ENCODE measurements at places on chromosomes 6 and 20.

DNA sequence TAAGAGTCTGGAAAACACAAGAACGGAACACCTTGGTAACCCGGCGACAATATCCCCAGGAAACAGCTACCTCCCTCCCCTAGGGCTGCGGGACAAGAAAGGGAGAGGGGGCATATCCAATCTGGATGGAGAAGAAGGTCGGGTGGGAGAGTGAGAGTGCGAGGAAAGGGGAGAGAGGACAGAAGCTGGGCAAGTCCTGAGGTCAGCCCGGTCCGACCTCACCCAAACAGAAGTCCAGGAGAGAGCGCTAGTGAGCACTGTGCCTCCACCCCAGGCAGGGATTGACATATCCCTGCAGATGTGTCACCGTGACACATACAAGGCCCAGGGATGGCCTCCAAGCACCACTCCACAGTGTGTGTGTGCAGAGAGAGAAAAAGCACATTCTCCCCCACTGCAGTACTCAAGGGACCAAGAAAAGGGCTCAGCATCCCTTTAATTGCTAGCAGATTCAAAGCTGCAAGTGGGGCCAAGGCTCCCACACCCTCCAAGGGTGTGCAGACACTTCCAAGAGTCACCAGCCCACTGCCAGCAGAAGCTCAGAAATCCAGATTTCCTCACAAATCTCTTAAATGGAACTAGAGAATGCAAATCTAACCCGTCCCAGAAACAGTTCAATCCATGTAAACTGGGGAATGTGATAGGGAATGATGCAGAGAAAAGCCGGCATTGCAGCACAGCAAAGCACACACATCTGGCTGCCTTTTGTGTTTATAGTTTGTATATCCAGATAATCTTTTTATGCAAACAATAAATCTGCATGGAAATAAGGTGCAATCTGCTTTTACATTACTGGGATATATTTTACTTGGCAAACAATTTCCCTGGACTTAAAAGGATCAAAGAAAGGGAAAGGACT, 3.1 kb downstream of the PXDC1 start:
- DNase-seq: no peak

DNA sequence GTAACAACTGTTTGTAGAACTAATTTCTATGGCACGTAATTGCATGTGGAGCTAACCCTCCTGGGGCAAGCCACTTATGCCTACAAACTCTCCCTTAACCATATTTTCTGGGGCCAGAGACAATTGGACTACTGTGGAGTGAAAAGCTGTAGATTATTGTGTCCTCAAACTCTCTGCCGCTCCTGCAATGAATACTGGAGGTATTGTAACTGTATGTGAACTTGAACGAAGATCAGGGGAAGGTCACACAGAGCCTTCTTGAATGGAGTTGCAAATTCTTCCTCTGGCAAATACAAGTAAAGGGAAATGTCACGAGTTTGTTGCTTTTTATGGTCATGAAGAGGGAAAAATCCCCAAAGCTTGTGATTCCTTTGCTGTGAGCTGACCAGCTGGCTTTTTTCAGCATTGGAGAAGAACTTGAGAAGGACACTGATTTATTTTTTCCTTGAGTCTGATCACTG, 18.2 kb downstream of the AKAP12 start:
- DNase-seq: peak; percentile 50

DNA sequence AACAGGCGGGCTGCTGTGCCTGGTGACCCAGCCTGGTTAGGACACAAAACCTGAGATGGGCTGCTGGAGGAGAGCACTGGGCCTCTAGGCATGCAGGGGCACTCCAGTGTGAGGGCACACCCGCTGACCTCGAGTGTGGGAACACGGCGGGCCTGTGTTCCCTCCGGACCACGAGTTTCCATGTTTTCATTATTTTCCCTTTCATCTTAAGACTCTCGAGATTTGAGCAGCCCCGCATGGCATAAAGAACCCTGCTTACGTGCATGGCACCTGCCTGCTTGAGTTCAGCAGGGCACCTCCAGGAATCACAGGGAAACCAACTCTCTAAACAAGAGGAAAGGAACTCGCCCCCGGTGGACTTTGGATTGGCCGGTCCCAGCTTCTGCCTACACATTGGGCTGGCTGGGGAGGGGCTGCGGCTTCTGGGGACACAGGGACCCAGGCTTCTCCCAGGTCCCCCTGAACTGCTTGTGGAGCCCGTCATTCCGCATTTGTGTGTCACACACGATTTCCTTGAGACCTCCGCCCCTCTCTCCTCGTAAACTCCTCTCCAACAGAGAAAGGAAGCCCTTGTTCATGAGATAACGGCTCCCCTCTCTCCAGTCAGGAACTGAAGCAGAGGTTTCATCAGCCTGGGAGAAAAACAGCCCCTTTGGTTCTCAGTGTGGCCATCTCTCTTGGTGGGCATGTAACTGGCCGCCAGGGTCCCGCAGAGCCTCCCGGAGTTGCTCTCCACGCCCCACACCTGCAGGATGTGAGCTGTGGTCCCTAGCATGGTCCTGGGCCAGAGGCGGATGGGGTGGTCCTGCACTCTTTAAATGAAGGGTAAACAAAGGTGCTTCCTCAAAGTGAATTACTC, 181.8 kb downstream of the TTLL2 start:
- no peak for DNase-seq

DNA sequence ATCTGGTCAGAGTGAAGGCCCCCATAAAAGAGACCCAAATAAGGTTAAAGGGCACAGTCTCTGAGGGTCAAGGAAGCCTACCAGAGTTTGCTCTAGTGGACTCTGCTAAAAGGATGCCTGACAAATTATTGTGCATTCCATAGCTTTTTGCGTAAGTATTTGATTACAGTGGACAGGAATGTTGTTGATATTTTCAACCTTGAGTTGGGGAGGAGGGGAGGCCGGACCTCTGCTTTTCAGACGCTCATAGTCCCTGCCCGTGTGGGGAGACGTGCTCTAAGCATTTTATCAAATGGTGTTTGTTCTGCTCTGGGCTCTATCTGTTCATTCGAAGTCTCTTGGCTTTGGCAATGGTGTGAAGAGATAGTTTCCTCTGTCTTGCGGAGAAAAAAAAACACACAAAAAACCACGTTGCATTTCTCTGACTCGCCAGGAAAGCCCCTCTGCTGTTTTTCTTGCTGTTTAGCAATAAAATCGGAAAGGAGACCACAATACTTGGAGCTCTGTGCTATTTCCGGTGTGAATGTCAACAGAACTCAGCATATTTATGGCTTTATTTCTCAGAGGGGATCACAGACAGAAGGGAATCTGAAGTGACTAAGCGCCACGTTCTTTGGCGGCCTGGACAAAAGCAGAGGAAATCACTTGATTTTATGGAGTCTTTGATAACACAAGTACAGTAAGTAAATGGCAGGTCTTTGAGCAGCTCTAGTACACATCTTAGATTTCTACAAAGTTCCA, 159.8 kb downstream of the ZFP64 start:
- no peak for DNase-seq

- no peak for DNase-seq
Measured at GRCh38 chr20:51276296-51276695, 253.4 kb upstream of the KCNG1 start.

DNA sequence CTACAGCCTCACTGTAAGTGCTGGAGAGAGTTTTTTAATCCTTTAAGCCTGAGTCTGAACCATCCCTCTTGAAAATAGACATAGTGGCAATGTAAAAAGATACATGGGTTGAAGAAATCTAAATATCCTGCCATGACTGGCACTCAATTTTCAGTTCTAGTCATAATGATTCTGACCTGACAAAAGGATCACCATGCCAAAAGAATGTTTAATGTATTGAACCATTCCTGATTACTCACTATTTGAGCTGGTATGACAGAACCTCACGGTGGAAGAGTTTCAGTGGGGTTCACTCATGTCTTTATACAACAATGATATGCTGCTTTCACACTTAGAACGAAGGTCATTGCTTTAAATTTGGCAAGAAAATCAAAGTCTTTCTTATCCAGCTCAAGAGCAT, 93.4 kb downstream of the HIVEP2 start:
- no peak for DNase-seq

- DNase-seq: no peak
Measured at GRCh38 chr20:32509639-32510066, 75.5 kb downstream of the NOL4L start.

DNA sequence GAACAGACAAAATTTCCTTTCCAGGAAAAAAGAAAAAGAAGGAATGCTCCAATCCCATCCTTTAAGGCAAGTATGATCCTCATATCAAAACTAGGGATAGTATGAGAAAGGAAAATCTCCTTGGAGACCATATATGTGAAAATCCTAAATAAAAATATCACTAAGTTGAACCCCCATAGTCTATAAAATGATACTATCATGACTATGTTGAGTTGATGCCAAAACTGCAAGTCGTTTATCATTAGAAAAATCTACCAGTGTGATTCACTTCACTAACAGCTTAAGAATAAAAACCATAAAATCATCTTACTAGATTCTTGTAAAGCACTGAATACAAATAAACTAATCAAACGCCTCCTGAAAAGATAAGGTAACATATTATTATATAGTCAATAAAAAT, 76.6 kb upstream of the STXBP5 start:
- no peak for DNase-seq

DNA sequence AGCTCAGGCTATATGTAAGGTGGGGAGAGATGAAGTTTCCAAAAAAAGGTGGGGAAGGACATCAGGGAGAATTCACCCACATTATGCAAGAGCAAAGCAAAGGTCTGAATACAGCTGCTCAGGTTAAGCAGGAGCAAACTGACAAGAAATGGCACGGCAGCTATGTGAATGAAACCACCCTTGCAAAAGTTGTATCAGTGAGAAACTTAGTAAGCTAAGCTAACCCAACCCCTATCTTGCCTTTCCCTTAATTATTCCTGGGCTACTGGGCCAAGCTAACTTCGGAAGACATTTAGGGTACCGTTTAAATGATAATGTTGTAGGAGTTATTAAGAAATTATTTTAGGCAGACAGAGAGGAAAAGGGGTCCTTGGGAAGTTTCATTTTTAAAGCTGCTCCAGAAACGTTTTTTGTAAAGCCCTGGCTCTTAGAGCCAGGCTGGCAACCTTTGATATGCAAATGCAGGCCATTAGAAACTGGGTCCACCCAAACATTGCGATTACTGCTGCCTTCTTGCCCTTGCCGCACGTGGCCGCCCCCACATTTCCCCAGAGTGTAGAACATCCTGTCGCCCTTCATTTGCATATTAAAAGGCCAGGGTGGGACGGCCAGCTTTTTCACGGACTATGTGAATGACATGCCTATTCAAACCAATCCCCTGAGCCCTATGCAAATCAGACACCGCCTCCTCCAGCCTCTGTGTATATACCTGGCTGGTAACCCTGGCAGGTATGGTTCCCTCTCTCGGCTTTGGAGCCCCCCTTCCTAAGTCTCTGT, 60.5 kb upstream of the SAMD5 start:
- no peak for DNase-seq

- DNase-seq: no peak
Measured at GRCh38 chr6:148891405-148891783, 144.6 kb downstream of the UST start.

DNA sequence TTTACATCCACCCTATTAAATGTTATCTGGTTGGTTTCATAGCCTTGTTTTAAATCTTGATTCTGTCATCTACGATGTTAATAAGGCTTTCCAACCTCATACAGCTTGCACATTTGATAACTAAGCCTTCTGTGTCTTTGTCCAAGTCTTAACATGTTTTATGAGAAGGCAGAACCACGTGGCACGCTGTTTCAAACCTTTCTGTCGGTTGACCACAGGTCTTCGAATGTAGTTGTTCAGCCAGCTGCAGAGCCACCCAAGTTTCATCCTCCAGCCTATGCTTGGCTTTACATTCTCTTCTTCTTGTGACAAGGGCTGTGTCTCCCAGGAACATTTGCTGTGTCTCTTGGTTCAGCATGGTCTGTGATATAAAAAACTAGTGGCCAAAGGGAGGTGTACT, 15.7 kb upstream of the SGK2 start:
- DNase-seq: no peak

- DNase-seq: no peak
Measured at GRCh38 chr20:4897600-4897999, 103.7 kb downstream of the SLC23A2 start.

- DNase-seq: no peak
Measured at GRCh38 chr6:144745439-144745838, 460.3 kb downstream of the UTRN start.

DNA sequence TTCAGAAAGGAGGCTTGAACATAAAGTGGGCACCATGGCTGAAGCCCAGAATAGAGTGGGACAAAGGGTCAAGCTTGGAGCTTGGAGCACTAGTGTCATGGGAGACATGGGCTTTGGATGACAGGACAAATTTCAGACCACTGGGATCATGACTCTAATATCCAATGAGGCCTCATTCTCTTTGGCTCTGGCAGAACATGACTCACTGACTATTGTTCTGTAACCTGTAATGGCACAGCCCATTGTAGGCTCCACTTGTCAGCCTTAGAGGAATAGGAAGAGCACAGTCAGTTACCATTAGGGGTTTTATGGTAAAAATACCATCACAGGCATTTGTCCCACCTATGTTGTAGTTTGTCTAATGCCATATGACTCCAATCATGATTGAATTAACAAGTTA, 34.0 kb upstream of the MMS22L start:
- DNase-seq: no peak

DNA sequence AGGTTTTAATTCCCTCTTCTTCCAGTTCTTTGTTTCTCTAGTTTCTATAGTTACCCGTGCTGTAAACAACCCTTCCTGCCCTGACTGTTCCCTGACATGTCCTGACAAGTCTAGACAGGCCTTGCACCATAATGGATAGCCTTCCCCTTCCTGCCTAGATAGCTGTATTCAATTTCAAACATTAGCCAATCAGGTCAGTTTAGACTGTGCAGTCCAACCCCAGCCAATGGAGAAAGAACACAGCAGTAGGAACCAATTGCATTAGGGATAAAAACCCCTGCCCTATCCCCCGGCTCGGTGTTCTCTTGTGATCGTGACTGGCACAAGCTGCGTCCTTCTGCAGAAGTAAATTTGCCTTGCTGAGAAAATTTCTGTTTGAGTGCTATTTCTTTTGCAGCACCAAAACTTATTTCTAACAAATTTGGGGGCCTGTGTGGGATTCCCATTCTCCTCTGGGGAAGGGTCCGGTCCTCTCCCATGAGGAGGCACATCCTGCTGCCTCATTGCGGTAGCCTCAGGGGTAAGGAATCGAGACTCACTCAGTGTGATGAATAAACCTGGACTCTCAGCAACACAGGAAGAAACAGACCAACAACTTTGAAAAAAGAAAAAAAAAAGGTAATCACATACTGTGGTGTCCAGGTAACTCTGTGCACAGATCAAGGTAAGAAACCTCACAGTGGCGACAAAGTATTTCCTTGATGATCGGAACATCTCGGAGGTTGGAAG, 248.7 kb upstream of the ECI2 start:
- DNase-seq: no peak

DNA sequence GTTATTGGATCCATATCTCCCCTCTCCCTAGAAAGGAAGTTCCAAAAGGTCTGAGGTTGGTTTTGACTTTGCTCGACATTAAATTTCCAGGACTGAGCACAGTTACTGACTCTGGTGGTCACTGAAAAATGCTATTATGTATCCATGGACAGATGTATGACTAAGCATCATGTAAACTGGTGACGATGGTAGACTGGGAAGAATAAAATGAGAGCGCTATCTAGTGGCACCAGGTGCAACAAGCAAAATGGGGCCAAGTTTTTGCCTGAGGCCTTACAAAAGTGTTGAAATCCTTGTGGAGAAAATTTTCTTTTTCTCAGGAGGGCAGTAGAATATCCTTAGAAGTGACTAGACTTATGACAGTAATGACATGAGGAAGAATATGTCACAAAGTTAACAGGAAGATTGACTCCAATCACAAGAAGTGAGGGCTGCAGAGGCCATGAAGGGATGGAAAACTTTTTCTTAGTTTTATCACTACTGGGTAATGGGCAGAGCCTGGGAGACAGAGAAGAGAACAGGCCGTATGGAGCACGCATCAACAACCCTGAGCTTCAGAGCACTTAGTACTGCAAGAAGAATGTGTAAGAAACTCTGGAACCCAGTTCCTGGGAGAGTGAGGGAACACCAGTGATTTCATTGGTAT, 88.9 kb upstream of the ELOVL5 start:
- DNase-seq: peak; percentile 30

Measured in left kidney (tissue), 8 donors.